Panc1 (cell line): ENCODE measurements at places on chromosomes 3 and 15. TPM values are rescaled to one million over a fixed set of nuclear protein-coding genes. Genes with fewer than 3 reads are reported as not detected.

The GNAT1 gene
- not detected for total RNA-seq

The TMEM158 gene
- total RNA-seq: 7.3 TPM

The HIGD2B gene
- 0.21 TPM for total RNA-seq

The TGM5 gene
- not detected for total RNA-seq

The OSBPL10 gene
- total RNA-seq: 88.1 TPM

The ZNF774 gene
- 5.2 TPM for total RNA-seq

DNA sequence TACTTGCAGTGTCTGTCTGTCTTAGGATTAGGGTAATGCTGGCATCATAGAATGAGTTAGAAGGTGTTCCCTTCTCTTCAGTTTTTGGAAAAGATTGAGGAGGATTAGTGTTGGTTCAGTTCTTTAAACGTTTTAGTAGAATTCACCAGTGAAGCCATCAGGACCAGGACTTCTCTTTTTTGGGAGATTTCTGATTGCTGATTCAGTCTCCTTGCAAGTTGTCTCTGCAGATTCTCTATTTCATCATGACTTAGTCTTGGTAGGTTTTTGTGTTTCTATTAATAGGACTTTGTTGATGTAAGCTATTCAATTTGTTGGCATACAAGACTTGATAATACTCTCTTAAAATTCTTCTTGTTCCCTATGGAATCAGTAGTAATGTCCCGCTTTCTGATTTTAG is 48.9 kb downstream of the STT3B start:
- H3K4me3 ChIP-seq: no peak overlapping the region
- H3K36me3 ChIP-seq: peaks cover 2% of the 10 kb centered on the region; the same call in 1 of the 2 replicates
- H3K27ac ChIP-seq: no peak overlapping the region
- DNase-seq: no peak
- no peaks in the 10 kb centered on the region for H3K27me3 ChIP-seq
- H3K4me1 ChIP-seq: no peaks in the 10 kb centered on the region

DNA sequence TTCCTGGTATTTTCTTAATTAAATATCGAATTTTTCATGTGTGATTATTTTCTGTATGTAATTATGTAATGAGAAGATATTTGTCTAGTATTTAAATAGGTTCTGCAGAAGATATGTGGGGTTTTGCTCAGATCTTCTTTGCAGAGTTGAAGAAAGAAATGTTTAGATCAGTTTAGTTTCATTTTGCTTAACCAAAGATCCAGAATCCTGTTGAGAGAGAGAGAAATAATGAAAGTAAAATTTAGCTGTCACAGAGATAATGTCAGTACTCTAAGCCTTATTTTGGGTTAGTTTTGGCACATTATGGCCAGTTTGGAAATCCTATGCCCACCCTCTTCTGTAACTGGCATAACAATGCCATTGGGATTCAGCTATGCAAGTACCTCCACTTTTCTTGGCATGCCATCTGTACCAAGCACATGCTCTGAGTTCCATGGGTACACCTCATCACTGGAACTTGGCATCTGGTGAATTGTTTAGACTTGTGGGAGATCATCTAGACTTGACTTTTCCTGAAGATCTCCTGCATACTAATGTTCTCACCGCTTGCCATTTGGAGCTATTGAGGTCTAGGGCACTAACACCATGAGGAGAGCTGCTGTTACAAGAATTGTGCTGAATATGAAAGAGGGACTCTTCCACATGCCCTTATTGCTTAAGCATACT is 30.9 kb downstream of the PLSCR1 start:
- no peaks in the 10 kb centered on the region for H3K4me1 ChIP-seq
- peaks cover 2% of the 10 kb centered on the region; the same call in 1 of the 2 replicates for H3K36me3 ChIP-seq
- DNase-seq: no peak
- H3K4me3 ChIP-seq: no peak overlapping the region
- no peak overlapping the region for H3K27ac ChIP-seq

DNA sequence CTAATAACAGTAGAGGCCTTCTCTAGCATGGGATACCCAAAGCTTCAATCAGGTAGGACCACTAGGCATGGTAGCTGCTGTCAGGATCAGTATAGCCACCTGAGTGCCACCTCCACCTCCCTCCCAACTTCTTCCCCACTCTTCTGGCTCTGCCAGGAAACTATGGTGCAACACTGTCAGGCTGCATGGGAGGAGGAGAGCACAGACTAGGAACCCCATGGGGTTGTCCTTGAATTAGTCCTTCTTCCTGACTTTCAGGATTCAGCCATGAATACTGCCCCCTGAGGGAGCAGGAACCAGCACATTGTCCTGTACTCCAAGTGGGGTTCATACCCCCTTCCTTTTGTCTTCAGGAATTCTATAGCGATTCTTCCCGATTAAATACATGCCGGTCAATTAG is 340.8 kb upstream of the ONECUT1 start:
- DNase-seq: no peak
- H3K4me3 ChIP-seq: no peak overlapping the region
- H3K27me3 ChIP-seq: no peaks in the 10 kb centered on the region; the same call in 1 of the 2 replicates
- H3K4me1 ChIP-seq: no peaks in the 10 kb centered on the region
- H3K36me3 ChIP-seq: no peaks in the 10 kb centered on the region

- no peak within 1 kb of the TSS for H3K4me3 ChIP-seq
- H3K27me3 ChIP-seq: no peaks in the 10 kb centered on the region
- H3K4me1 ChIP-seq: no peaks in the 10 kb centered on the region
- DNase-seq: no peak
- no peak within 1 kb of the TSS for H3K27ac ChIP-seq
Measured at GRCh38 chr3:19934098-19934566, at the start of gene EFHB. TSS of gene EFHB (minus strand) at chr3:19934217. CDS start at chr3:19934018, 199 bp downstream.

DNA sequence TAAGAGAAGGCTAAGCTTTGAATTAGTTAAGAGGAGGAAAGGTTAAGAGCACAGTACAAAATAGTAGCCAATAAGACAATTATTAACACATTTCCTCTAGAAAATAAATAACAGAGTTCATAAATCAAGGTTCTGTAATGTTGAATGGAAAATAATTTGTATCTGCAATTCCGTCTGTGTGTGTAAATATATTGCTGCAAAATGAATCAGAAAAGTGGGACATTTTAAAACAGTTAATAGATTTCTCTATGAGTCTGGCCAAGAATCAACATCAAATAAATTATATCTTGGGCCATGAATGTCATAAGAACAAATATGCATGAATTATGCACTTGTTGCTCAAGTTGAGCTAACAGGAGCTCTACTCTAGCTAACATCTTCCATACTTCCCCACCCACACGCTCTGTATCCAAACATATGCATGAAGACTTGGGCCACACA is 14.2 kb upstream of the SUCNR1 start:
- no peaks in the 10 kb centered on the region for H3K36me3 ChIP-seq
- DNase-seq: no peak
- no peak overlapping the region for H3K4me3 ChIP-seq

DNA sequence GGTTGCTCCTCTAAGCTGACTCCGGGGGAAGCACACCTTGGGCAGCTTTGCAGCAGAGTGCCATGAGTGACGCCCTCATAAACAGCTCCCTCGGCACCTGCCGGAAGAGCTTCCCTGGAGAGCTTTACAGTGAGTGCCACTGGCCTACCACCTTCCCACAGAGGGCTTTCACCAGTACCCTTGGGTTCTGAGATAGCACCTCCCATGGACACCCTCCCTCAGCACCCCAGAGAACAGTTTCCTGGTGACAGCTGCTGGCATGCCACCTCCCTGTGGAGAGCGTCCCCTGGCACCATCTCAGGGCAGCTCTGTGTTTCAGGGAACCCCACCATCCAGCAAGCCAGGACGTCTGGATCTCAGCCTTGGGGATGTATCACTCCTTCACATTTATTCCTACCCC is 49.1 kb downstream of the RUBCN start:
- H3K36me3 ChIP-seq: peaks cover 3% of the 10 kb centered on the region; the same call in 1 of the 2 replicates
- no peaks in the 10 kb centered on the region for H3K27me3 ChIP-seq
- H3K4me3 ChIP-seq: no peak overlapping the region
- no peak overlapping the region for H3K27ac ChIP-seq

DNA sequence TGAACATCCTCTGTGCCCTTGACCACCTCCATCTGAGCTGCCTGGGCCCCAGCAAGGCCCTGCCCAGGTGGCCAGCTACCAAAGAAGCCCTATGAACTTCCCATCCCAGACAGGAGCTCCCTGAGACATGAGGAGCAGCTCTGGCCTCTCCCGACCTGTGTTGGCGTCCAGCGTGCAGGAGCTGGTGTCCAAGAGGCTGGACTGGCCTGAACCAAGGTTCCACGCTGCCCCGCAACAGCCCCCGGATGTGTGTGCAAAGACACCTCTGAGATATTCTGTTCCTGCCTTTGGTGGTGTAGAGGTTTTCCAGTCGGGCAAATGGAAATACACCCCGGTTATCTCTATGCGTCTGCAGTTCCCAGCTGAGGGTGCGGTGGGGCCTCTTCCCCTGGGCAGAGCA is 42.1 kb downstream of the WNT7A start:
- no peak overlapping the region for H3K27ac ChIP-seq
- H3K27me3 ChIP-seq: no peaks in the 10 kb centered on the region

DNA sequence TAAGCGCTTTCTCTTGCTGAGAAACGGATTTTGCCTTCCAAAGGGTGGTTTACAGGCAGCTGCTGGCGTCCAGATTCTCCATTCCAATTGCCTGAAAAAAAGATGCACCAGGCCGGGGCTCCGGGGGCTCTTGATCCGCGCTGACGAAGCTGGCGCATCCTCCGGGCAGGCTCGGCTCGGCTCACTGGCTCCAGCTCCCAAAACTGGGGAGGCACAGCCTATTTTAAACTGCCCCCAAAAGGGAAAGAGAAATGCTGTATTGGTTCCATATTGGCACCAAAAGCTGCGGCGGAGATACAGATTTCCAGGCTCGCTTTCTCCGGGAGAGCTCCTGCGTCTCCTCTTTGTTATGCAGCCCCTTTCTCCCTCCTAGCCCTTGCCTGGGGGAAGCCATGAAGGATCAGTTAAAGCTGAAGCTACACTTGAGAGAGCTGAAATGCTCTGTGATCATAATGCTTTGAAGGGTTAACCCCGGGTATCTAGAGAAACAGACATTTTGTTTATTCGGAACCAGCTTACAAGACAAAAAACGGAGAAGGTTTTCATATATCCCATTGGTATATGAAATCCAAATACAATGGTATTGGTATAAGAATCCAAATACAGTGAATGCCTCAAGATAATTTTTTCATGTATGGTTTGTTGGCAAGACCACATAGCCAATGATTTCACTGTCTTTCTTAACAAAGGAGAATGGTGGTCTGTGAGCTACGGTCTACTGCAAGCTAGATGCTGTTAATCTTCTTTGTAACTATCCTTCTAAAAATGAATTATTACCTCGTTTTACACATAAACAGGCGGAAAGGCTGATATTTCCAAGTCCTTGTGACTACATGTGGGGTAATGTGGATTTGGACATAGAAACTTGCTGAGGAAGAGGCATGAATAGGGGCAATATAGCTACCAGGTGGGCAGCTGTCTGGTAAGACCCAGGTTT is 693 bp downstream of the CD200 start:
- H3K27me3 ChIP-seq: peaks cover 8% of the 10 kb centered on the region; the same call in 1 of the 2 replicates
- peak overlapping the region; percentile 1; the same call in 1 of the 2 replicates for H3K4me3 ChIP-seq
- no peaks in the 10 kb centered on the region for H3K4me1 ChIP-seq
- H3K36me3 ChIP-seq: no peaks in the 10 kb centered on the region
- H3K27ac ChIP-seq: no peak overlapping the region

DNA sequence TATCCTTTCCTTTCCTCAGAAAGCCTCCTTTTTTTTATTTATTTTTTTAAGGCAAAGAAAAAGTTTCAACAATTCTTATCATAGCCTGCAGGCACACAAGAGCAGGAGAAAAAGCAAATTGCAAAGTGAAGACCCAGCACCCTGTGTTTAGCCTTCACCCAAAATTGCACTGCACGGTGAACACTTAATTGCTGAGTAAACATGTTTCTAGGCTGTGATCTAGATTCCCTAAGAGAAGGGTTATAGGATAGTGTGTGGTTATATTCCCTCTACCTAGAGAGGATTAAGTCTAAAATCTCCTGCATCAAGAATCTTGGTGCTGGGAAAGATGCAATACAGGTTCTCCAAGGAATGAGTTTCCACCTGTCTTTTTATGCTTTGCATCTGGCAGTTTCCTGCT is 70.2 kb upstream of the BFSP2 start:
- H3K4me3 ChIP-seq: no peak overlapping the region
- no peaks in the 10 kb centered on the region for H3K27me3 ChIP-seq
- DNase-seq: no peak
- H3K36me3 ChIP-seq: no peaks in the 10 kb centered on the region
- H3K4me1 ChIP-seq: no peaks in the 10 kb centered on the region

GRCh38 chr3:151446002-151446340 is 14.9 kb downstream of the IGSF10 start:
- H3K27me3 ChIP-seq: no peaks in the 10 kb centered on the region; the same call in none of the 2 replicates
- H3K4me1 ChIP-seq: no peaks in the 10 kb centered on the region
- no peaks in the 10 kb centered on the region for H3K36me3 ChIP-seq
- no peak overlapping the region for H3K4me3 ChIP-seq
- no peak overlapping the region for H3K27ac ChIP-seq

DNA sequence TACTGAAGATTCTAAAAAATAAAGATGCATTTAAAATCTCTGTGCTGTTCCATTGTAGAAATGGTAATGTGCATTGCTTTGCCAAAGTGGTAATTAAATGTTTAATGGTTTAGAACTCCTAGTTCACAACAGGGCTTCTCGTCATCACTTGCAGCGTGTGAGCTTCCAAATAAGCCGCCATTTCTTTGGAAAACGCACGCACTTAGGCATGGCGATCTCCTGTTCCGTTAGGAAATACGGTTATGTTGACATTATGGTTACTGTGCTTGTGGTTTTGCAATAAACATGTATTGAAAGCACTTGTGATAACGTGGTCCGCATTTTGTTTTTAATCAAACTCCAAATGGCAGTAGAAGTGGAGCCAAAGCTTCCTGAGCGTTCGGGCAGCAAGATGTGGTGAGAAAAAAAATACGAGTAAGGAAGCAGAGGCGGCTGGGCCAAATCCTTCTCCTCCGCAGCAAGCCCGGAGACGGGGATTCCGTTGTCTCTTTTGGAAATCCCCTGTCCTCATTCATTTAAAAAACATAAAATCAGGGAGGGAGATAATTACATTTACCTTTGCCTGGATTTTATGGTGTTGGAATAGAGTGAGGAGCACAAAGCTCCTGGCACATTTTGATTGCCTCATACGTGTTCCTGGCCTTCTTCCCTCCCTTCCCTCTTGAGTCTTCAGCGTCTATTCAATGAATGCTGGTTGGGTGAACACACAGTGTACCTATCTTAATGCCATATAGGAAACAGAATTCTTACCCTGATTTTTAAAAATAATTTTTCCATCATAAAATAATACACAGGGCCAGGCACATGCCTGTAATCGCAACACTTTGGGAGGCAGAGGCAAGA is 97.5 kb downstream of the SLC49A4 start:
- H3K27me3 ChIP-seq: no peaks in the 10 kb centered on the region; the same call in 1 of the 2 replicates
- no peak overlapping the region for H3K27ac ChIP-seq
- no peaks in the 10 kb centered on the region for H3K4me1 ChIP-seq
- no peak for DNase-seq
- H3K4me3 ChIP-seq: no peak overlapping the region

GRCh38 chr15:98799461-98800390 is 151.4 kb downstream of the IGF1R start:
- no peaks in the 10 kb centered on the region for H3K36me3 ChIP-seq
- H3K27me3 ChIP-seq: no peaks in the 10 kb centered on the region
- peak overlapping the region; percentile 98 for H3K27ac ChIP-seq
- H3K4me3 ChIP-seq: 0 out of 2 replicates have a peak overlapping the region, but pooled peaks have one; percentile 0
- DNase-seq: no peak
